Activated CD8-positive, alpha-beta memory T cell treated with anti-CD3 and anti-CD28 coated beads for 1 hour (primary cell): ENCODE measurements at places on chromosomes 16 and 17.

DNA sequence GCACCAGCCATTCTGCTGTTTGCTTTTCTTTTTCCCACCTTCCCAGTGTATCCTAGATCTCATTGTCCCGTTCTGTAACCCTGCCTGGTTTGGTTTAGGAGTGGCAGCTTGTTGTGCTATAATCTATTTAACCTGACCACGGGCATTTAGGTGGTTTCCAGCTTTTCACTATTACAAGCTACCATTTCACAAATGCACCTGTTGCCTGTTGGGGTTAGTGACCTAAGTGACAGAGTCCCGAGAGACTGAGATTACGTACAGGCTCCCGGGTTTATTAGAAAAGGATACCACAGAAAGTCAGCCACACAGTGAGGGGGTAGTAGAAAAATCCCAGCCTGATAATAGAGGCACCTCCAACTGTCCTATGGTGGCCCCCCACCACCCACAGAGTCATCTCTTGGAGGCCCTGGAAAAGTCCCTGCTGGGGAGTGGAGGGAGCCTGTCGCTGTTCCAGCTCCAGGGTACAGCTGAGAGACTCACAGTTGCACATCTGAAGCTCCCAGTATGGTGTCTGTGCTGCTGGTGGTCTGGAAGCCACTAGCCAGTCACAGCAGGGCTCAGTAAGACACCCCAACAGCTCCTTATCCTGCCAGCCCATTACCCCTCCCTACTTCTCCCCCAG is 21.2 kb downstream of the CLEC16A start:
- DNase-seq, result no peak

DNA sequence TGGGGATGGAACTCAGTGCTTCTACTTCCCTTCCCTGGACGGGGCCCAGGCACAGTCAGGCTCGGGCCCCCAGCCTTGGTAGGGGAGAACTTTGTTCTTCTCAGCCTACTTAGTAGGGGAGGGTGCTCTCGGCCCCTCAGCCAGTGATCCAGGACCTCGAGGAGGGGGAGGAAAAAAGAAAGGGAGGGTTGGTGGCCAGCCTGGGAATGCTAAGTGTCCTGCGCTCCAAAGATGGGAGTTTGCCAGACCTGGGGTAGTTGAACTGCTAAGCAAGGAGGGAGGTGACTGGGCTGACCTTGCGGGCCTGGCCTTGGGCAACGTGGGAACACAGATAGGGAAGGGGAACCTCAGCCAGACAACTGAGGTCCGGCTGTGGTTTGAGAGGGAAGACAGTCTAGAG is 12.2 kb downstream of the ADGRG1 start:
- no peak for DNase-seq

DNA sequence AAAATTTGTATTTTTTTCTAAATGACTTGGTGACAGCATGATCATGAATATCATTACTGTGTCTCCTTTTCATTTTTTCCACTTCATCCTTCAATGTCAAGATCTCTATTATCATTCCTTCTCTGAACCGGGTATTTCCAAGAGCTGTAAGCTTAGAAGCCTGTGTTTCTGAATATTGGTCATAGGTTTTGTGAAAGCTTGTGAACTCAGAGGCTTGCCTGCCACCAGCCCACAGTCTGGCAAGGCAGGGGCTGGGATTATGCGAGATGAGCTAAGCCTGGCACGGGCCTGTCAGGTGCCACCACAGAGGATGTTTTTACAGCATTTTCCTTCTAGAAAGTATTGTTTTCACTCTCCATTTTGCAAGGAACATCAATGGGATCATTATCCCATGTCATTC is 92.8 kb downstream of the MYH10 start:
- DNase-seq, result no peak

- DNase-seq, result no peak
These were observed 41.3 kb upstream of the SLC38A10 start for GRCh38 chr17:81336296-81336929.

- DNase-seq, result no peak
These were observed 841 bp upstream of the GPT2 start for GRCh38 chr16:46883353-46883689.

DNA sequence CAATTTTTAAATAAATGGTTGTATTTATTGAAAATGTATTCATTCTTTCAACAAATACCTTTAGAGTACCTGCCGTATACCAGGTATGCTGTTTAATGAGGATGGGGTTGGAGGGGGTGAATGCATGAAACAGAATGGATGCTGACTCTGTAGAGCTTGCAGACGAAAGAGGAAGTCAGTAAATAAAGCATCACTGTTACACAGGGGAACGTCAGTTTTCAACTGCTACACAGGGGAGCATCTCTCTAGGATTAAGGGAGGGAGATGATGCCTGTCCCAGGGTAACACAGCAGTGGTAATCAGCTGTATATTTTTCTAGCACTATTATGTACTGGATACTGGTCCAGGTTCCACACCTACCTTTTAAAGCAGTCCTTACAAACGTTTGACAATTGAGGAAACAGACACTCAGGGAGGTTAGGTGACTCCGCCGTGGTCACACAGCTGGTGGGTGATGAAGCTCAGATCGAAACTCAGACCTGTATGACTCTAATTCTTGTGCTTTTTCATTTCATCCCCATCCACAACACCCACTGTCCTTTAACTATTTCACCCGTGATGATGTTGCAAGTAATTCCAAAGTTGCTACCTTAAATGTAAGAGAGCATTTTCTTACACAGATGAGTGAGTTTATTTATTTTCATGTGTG is 452.1 kb upstream of the HSBP1 start:
- DNase-seq, result no peak

GRCh38 chr16:50878966-50879615 is 137.2 kb downstream of the CYLD start:
- no peak for DNase-seq

DNA sequence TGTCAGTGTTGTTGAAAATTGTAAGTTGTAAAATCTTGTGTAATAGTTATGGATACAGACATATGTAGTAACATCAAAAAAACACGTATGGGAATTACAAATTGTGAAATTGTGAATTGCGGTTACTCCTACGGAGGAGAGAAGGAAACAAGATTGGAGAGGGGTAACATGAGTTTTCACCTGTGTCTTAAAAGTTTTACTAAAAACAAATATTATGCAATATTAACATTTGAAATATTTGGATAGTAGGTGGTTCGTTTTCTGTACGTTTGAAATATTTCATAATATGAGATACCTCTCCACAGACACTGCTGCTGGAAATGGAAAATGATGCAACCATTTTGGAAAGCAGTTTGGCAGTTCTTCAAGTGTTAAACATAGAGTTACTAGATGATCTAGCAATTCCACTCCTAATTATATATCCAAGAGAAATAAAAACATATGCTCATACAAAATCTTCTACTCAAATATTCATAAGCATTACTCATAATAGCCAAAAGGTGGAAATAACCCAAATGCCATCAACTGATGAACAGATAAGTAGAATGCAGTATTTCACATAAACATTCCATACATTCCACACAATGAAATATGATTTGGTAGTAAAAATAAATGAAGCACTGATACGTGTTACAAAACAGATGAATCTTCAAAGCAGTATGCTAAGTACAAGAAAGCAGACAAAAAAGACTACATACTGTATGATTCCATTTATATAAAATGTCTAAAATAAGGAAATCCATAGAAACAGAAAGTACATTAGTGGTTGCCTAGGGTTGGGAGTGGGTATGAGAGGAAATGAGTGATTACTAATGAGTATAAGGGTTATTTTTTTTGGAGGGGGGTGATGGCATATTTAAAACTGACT is 40.7 kb upstream of the ABCA10 start:
- no peak for DNase-seq

GRCh38 chr16:64449506-64449905 is 672.4 kb downstream of the CDH11 start:
- no peak for DNase-seq

GRCh38 chr16:79210607-79211006 is 389.9 kb downstream of the MAF start:
- no peak for DNase-seq

- DNase-seq, result no peak
These were observed 15.3 kb downstream of the ITGAM start for GRCh38 chr16:31274831-31275816.

GRCh38 chr17:1646199-1646875 is 805 bp upstream of the SCARF1 start:
- no peak for DNase-seq

DNA sequence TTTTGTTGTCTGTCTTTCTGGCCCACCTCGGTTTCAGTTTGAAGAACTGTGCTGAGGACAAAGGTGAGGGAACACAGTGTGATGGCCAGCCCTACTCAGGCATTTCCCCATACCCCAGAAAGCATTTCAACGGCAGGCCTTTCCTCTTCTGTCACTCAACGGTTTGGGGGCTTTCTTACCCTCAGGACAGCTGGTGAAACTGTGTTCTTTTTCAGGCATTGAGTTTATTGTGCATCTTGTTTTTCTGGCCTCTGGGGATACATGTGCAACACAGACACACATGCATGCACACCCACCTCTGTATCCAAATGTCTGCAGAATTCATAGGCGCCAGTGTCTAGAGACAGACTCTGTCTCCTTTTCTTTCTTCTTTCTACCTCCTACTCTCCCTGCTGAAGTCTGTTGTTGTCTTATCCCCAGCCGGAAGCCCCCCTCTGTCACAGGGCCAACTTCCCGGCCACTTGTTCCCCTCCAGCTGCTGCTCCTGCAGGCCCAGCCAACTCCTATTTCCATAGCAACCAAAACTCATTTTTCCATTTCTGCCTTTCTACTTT is 17.0 kb downstream of the CHD9 start:
- DNase-seq, result no peak

- no peak for DNase-seq
These were observed 42.4 kb upstream of the IRF8 start for GRCh38 chr16:85856585-85856984.

DNA sequence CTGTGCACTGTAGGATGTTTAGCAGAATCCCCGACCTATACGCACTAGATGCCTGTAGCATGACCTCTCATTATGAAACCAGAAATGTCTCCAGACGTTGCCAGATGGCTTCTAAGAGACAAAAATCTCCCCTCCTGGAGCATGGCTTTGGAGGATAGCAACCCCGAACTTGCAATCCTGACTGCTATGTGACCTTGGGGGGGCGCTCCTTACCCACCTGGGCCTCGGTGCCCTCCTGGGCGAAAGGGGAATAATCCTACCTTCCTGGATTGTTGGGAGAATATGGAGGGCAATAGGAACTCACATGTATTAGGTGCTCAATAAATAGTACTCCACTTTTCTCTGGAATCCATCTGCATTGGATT is 8.1 kb downstream of the MRM1 start:
- no peak for DNase-seq

- no peak for DNase-seq
These were observed at the start of gene KRT28 for GRCh38 chr17:40799859-40800258. KRT28 (minus strand) TSS chr17:40799959; CDS start chr17:40799893, 66 bp downstream.

GRCh38 chr16:84040823-84041820 is 1.5 kb downstream of the SLC38A8 start:
- DNase-seq, result no peak

GRCh38 chr17:5583426-5584382 is 605 bp downstream of the NLRP1 start:
- DNase-seq, result no peak

- DNase-seq, result no peak
These were observed 943 bp downstream of the DYNC1LI2 start for GRCh38 chr16:66750279-66751052.

DNA sequence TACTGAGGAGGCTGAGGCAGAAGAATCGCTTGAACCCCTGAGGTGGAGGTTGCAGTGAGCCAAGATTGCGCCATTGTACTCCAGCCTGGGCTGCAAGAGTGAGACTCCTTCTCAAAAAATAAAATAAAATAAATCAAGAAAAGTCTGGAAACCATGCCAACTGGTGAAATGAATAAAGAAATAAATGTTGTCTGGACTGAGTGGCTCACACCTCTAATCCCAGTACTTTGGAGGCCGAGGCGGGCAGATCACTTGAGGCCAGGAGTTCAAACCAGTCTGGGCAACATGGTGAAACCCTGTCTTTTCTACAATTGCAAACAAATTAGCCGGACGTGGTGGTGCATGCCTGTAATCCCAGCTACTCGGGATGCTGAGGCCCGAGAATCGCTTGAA is 744 bp upstream of the LRRC37A3 start:
- DNase-seq, result no peak

GRCh38 chr17:57518587-57519581 is 226.2 kb downstream of the CCDC182 start:
- DNase-seq, result no peak
